ENCODE measurements at places on chromosomes 3 and 15.
A peak's percentile ranks its signal among the peaks of the same experiment; 100 is the strongest.

DNA sequence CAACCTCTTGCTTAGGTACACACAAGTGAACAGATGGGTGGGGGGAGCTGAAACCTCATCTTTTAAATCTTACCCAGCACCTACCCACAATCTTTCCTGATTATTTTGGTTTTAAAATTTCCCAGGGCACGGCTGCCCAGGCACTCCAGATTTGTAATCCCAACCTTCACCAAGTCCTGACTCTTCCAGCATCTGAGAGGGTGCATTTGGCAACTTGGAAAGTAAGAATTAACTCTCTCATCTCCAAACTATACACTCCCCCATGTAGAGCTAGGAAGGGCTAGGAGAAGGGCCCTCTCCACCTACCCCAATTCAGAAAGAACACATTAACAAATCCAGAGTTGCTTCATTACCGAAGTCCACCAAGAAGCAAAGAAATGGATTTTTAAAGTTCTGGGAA is 41.7 kb upstream of the PRICKLE2 start:
- DNase-seq, result no peak

DNA sequence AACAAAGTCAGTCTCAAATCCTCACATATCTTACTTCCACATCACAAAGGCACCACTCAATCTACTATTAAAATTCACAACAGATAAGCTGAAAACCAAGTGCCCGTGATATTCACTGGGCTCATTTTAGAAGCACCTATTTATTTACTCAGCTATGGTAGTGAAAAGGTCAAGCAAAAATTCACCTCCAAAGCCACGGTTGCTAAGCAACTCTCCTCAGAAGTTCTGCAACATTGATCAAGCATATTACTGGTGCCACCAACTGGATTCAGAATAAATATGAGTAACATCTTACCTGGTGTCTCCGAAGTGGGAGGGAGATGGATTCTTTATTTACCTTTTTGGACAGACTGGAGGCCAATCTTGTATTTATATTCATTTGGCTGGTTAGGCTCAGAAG is 714.8 kb downstream of the FHIT start:
- DNase-seq, result peak; percentile 72

- no peak for DNase-seq
These were observed 30.5 kb upstream of the GOLGA8B start for GRCh38 chr15:34613997-34614396.

GRCh38 chr3:101898752-101899169 is 49.4 kb downstream of the NFKBIZ start:
- DNase-seq, result no peak

DNA sequence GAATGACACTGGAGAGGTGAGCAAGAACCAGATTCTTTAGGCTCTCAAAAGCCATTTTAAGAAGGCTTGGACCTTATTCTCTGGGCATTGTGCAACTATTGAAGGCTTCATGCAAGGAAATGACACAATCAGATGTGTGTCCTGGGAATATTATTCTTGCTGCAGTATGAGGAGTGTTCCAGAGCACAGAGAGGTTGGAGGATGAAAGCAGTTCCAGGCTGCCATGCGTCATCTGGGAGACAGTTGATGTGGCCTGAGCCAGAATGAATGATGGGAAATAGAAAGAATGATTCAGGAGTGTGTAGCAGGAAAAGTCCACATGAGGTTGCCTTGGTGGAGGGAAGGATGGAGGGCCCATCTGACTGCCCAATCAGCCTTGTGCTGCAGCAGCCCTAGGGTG is 123.1 kb downstream of the CHCHD6 start:
- DNase-seq, result no peak

DNA sequence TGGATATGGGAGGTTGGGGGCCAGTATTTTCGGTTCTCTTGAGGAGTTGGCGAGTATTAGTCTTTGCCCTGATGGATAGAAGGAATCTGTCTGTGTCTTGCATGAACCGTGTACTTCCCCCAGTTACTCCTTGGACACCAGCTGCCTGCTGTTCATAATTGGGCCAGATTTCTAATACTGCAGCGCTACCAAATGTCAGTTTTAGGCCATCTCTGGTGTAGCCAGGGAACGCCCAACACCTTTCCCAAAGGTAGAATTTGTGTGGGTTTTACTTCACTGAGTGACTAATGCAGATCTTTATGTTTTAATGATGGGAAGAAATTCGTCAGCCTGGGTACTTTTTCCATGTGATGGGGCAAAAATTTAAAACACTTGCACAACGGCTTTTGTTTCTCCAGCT is 18.4 kb downstream of the FLNB start:
- DNase-seq, result no peak

GRCh38 chr3:34260271-34261000 is 462.0 kb downstream of the PDCD6IP start:
- DNase-seq, result peak; percentile 16

- peak; percentile 15 for DNase-seq
These were observed 59.7 kb downstream of the SEMA3G start for GRCh38 chr3:52385157-52385556.

DNA sequence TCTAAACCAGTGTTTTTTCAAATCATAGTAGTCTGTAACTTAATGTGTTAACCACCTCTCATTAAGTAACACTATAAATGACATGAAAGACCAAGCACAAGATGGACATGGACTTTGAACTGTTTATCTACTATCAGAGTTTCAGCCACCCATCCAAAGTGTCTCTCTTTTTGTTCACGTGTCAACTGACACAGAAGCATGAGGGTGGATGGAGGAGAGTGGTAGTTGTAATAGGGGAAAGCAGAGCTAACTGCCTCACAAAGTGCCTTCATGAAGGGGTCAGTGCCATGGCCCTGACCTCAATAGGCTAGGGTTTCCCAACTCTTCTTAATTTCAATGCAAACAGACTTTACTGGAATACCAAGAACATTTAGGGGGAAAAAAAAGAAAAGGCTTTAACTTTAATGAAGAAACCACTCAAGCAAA is 32.1 kb upstream of the TRPM7 start:
- no peak for DNase-seq

GRCh38 chr15:29064731-29065130 is 179.0 kb downstream of the APBA2 start:
- DNase-seq, result no peak

DNA sequence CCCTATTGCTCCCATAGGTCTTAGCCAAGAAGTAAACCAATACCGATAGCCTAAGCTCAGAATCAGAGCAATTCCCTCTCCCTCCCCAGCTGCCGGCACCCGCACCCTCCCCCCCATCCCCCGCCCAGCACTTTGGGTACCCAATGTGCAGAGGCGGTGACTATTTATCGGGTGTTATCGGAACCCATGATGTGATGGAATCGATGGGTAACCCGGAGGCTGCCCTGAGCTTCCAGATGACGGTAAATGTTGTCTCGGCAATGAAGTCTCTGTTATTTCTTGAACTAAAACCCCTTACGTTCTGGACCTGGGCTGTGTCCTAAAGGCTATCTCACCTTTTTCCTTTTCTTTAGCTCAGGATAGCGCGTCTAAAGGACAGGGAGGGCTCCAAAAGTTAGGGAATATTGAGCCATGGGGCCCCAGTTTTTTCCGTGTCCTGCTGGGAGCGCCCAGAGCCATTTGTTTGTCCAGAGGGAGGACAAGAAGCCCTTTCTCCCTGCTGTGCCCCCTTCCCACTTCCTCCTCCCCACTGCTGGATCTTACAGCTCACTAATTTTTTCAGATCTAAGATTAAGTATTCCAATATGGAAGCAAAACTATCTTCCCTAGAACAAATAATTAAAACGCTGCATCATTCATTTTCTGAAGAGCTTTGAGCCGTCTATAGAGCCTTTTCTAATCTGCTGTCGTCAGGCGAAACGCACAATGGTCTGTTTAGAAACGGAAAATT is 1.5 kb downstream of the SLITRK3 start:
- no peak for DNase-seq

DNA sequence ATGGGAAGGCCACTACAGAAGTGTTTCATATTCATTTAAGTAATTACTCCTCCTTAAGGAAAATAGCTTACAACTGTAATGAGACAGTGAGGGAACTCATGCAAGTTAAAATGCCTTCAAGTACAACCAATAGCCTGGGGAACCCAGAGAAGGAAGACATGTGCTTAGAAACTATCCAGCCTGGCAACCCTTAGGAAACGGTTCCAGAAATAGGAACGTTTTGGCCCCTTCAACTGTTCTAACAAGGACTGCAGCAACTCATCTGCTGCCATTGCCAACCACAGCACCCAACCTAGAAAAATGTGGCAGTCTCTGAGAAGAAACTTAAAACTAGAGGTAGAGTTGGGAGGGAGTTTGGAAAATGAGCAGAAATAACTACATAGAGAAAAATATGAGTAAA is 147.5 kb upstream of the STRIT1 start:
- DNase-seq, result no peak

DNA sequence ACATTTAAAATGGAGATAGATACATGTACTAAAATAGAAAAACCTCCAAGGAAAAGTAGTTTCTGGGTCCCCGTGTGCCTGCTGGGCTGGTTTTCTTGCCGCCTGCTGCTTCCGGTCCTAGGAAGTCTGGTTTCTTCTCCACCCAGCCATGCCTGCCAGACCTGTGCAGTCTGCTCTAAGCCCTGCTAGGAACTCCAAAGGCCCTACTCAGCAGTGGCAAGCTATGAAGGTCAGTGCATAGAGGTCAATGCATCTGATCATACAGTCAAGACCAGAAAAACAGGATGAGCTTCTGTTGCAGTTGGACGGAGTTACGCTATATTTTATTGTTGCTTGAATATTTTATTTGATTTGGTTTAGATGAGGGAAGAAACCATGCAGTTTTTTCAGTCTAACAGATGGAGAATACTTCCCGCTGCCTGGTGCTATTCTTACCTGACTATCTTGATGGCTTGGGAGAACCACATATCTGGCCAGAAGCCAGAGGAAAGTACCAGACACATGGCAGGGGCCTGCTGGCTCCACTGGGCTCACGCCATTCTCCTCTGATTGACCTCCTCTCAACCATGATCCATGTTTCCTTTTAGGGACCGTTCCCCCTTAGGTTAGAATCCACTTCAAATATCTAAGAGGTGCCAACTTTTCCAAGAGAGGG is 226.8 kb upstream of the ST8SIA2 start:
- no peak for DNase-seq

DNA sequence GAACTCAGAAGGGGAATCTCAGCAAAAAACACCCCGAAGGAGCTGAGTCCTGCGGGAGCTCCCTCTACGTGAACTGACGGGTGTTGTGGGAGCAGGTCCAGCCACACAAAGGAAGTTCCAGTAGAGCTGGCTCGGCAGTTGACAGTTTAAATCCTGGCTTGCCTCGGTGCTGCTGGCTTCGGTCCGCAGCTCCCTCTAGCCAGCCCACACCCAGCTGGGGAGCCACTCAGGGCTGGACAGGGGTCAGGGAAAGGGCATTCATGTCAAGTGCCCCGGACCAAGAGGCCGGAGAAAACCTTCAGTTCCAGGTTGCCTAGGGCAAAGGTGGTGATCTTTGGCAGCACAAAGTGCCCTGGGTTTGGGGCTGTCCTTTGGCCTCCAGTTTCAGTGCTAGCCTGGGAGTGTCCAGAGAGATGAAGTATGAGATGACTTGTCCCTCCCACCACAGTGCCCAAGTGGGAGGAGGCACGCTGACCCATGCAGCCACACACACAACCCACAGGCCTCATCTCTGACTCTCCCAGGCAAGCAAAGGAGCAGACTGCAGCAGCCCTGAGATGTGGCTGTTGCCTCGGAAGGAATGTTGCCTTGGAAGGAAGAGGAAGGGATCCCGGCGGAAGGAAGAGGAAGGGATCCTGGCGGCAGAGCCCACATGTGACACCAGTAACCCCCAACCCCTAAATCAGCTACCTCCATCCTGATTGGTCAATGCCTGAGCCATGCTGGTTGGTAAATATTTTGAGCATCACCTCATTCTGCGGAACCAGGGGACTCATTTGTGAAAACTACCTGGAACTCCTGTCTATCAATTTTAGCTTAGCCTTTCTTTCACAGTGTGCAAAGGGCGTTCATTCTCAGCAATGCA is 13.9 kb upstream of the ANPEP start:
- peak; percentile 25 for DNase-seq

GRCh38 chr3:99502871-99503270 is 135.5 kb upstream of the COL8A1 start:
- no peak for DNase-seq

DNA sequence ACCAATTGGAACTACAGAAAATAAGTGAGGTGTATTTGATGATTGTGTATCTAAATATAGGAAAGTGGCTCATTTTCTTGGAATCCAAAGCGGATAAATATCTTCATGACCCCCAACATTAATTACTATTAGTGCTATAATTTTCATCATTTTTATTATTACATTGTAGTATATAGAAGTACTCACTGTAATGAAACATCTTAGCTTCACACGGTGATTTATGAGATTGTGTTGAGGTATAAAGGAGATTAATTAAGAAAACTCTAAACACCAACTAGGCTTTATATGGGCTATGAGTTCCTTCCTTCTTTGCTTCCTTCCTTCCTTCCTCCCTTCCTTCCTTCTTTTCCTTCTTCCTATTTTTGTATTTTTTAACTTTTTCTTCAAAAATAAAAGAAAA is 52.2 kb downstream of the EPHA3 start:
- no peak for DNase-seq

- no peak for DNase-seq
These were observed 38.6 kb downstream of the SSR3 start for GRCh38 chr3:156516284-156516683.

DNA sequence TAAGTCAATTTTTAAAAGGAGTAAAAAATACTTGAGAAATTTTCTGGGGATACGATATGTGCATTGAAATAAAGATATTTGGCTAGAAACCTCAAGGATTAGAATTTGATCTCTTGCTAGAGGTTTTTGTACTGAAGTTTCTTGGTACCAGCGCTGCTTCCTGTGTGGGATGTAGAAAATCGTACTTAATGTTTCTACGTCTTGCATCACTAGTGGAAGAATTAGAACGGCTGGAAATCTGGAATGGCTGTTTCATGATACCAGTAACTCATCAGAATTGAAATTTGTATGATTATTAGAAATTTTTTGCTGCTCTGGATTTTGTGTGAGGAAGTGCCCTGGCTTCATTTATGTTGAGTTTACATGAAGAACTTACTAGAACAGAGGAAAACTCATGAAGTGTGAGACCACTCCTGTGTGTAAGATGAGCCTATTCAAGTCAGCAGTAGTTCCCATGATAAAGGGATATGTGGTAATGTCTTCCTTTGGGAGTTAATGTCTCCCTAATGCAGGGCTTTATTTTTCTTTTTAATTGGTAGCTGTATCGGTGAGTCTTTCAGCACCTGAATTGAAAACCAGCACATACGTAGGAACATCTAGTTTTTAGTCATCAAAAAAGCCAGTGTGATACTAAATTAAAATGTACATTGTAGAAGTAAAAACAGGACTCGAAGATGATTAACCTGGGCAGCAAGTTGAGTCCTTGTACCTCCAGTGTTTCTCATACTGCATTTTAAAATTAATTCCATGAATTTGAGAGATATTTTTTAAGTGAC is 3.2 kb downstream of the KBTBD8 start:
- DNase-seq, result no peak

- DNase-seq, result no peak
These were observed 12.5 kb downstream of the GSK3B start for GRCh38 chr3:120081719-120082118.

DNA sequence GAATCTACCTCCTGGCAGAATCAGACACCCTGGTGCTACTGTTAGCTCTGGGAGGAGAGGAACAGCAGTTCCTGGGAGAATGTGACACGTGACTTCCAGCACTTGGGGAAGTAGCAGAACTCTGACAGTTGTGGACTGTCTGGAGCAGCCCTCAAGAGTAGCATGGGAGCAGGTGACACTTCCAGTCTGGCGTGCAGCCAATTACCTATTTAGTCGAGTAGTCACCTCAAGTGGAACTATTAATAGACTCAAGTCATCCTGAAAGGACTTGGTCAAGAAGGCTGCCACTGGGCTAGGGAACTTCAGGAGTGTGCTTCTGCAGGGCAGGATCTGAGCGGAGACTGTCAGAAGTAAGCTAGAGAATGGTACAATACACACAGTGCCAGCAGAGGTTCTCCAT is 62.3 kb downstream of the MTHFS start:
- no peak for DNase-seq

- peak; percentile 60 for DNase-seq
These were observed 847 bp downstream of the WHAMM start for GRCh38 chr15:82810061-82810889.

All from Caki2 (cell line).